ENCODE measurements at places on chromosomes 1 and 21.

- DNase-seq = no peak
Measured at GRCh38 chr1:27139980-27140379, 14.9 kb downstream of the SLC9A1 start.

GRCh38 chr1:64744492-64745180, at the start of gene RAVER2:
RAVER2 (plus strand) TSS chr1:64745075; CDS start chr1:64745173, 98 bp downstream.
- DNase-seq = no peak

DNA sequence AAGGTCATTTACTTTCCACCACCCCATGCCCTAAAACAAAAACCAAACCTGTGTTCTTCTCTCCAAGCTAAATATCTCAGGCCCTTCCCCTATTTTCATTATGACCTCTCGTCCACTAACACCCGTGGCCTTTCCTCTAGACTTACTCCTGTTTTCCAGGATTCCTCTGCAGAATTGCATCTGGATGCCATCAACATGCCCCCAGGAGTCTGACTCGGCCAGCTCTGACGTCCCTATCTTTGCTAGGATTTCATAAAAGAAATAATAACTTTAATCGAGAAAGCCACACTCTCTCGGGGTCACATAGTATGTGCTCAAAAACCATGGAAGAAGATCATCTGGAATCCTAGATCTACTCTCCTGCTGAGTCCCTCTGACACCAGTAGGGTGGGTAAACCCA, 13.5 kb downstream of the FAM89A start:
- DNase-seq = no peak

DNA sequence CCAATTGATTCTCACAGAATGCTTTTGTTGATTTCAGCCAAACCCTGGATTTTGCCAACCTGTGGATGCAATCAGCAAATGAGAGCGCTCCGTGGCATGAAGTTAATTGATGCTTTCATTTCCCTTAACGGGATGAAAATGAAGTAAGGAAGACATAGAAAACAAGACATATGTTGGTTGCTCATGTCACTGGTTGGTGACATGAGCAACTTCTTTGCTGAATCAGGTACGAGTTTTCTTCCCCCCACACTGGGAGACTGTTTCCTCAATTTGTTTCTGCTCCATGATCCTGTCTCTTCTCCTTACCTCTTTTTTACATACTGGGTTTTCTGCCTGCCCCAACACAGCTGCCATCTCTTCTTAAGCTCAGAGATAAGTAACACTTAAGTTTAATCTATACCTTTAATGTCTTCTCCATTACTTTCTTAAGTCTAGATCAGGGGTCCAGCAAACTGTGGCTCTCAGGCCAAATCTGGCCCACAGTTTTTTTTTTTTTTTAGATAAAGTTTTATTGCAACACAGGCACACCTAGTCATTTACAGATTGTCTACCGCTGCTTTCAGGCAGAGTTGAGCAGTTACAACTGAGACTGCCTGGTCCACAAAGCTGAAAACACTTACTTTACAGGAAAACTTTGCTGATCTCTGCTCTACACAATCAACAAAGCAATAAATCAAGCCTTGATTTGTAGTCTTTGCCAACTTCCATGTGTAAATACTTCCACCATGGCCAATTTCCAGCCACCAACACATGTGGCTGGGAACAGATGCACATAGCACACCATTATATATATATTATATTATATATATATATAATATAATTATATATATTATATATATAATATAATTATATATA, 13.3 kb downstream of the GPR157 start:
- DNase-seq = no peak

GRCh38 chr1:72433591-72433990, 151.3 kb upstream of the NEGR1 start:
- DNase-seq = no peak

- DNase-seq = no peak
Measured at GRCh38 chr1:53015508-53015860, 46.5 kb upstream of the PODN start.

DNA sequence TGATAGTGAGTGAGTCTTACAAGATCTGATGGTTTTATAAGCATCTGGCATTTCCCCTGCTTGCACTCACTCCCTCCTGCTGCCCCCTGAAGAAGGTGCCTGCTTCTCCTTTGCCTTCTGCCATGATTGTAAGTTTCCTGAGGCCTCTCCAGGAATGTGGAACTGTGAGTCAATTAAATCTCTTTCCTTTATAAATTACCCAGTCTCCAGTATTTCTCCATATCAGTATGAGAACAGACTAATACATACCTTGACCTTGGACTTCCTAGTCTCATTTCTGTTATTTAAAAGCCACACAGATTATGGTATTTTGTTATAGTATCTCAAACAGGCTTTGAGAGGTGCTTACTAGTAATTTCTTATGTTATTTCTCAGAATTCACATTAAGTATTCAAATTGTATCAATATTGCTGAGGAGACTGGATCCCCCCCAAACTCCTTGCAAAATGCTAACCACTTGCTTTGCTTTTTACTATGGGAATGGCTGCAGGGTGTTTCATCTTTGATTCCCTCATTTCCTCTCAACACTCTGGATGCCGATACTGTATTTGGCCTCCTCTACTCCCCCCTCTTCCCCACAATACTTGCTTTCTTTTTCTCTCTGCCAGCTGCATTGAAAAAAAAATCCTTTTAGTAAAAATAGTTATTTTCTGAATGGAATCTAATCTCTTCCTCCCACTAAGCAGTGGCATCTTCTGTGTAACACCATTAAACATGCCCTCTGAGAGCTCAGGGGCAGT, 96.9 kb upstream of the WLS start:
- no peak for DNase-seq

DNA sequence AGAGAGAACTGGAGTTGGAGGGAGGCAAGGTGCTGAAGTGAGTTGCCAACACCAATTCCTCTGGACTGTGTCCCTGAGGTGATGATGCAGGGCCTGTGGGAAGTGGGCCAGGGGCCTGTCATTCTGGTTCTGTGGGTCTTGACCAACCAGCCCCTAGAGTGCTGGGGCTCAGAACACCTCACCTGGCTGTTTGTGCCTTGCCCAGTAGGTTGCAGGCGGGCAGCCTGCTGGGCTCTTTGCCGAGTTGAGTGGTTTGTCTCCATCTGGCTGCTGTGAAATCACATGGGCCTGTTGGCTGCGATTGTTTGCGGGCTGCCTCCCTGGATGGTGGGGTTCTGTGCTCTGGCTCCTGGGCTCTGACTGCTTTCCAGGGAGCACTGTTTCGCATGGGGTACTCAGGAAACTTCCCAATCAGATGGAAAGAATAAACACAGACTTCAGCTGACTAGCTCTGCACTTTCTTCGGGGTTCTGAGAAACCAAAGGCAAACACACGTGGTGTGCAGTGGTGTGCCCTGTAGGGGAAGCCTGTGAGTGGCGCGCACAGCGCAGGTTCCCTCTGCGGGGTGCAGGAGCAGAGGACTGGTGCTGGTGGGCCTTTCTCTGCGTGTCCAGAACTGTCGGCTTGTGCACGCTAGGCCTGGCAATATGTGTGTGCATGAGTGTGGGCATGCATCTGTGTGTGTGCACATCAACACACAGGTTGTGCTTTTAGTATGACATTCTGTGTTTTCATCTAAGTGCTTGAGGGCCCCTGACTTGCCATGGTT, 95.1 kb downstream of the RHOU start:
- DNase-seq = no peak

DNA sequence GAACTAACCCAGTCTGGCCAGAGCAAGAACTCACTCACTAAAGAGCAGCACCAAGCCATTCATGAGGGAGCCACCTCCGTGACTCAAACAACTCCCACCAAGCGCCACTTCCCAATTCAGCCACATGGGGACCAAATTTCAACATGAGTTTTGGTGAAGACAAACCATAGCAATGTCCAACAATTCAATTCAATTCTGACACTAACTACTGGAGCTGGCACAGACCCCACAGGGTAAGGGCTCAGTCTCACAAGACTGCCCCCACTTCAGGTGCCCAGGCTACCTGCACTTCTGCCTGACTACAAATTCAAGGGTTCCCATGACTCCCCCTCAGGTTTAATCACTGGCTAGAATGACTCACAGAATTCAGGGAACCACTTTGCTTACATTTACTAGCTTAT, 48.8 kb upstream of the RAP1A start:
- DNase-seq = no peak

- DNase-seq = no peak
Measured at GRCh38 chr1:57857809-57858208, 433.9 kb upstream of the DAB1 start.

DNA sequence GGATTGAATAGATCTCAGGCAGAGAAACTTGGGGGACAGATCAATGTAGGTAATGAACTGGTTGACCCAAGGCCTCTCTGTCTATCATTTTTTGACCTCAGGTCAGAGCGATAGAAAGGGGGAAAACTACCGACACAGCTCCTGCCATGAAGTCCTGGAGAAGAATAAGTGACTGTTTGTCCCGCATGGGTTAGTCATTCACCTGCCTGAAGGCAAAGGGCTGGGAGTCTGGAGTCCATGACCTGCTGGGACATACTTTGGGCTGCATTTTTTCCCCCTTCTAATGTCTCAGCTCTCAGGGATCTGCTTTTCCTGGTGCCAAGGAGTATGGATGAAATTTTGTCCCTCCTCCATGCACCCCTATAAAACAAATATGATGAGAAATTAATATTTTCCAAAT, 1.6 kb upstream of the ROR1 start:
- no peak for DNase-seq

DNA sequence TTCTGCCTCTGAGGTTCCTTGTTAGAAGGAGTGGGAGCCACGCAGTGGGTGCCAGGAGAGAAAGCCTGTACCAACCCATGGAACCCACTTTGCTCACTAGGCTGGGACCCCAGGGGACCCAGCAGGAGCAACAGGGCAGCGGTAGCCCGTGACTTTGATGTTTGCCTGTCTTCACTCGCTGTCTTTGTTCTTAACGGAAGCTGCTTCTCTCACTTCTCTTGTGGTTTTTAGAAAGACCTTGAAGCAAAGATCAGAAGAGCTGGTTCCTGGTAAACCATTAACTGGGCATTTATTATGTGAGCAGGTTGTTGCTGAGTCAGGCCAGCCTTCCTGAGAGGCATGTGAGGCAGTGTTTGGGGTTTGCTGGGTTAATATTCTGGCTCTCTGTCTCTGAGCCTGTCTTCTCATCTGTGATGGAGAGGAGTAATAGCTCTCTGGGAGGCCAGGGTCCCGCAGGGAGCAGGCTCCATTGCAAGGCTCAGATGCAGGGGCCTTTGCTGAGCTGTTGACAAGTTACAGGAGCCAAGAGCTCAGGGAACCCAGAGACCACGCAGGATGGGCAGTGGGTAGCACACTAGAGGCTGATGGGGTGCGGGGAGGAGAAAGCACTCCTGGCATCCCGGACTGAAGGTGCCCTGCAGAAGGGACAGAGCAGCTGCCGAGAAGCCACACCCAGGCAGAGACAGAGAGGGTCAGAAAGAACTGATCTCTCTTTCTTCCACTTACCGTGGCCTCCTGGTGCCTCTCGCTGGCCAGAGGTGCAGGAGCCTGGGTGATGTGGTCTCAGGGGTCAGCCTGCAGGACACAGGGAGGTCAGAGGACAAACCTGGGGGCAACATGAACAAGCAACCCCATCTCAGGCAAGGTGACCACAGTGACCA, 367.5 kb upstream of the C1orf174 start:
- no peak for DNase-seq

- DNase-seq = no peak
Measured at GRCh38 chr1:226656201-226656600, 82.9 kb downstream of the ITPKB start.

DNA sequence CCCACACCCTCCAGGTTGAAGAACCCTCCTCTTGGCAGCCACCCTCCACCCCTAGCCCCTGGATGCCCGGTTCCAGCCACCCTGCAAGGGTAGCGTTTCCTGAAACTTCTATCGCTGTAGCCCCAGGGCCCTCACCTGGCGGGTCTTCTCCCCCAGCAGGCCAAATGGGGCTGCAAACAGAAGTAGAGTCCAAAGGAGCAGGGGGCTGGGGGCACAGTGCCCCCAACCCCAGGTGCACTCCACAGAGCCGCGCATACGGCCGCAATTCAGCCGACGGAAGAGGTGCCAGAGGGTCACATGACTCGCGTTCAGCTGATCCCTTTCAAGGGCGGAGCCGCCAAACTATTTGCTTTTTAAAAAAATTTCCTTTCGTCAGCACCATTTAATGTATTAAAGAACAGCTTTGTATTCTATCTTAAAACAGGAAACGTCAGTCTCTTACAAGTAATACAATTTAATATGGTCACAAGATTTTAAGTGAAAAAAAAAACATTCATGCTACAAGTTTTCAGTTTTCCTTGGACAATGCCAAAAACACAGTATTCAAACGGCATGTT, at the start of gene GLMP:
Gene GLMP, minus strand, starts transcription at position 289 of the 557 bp plus-strand sequence. Its CDS starts 34 bp downstream, at position 255.
- no peak for DNase-seq

GRCh38 chr1:175822580-175822979, 79.2 kb upstream of the TNR start:
- no peak for DNase-seq

DNA sequence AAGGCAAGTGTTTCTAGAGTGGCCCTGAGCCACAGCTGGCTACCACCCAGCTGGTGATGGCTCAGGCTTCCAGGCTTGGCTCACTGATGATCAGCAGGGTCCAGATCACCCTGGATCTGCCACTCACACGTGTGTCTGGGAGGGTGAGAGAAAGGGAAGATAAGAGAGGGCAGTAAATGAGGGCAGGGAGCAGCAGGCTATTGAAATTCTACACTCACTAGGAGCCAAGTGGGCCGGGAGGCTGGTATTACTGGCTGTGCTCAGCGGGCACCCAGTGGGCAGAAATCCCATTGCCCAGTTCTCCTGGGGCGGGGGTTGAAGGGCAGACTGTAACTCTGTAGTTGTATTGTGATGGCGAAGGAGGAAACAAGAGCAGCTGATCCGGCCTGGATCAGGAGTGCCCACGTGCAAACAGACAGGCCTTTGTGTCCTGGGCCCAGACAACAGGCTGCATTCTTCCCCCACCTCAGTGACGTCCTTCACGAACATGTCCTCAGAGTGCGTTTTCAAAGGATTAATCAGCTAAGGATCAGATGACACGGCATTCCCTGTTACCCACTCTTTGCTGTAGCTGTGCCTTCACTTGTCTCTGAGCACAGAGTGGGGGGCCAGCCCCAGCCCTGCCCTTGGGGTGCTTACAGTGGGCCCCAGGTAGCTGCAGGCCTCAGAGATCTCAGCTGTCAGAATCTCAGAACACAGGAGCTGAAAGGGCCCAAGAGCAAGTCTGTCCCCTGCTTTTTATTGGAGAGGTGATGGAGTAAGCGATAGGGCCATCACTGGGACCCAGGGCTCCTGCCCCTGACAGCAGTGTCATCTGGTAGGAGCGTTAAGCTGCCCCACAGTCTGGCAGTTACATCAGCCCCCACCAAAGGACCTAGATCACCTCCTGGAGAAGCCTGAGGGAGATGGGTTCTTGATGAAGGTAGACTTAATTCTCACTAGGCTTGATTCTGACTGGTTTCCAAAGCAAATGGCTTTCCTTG, 60.5 kb downstream of the ATP1A1 start:
- no peak for DNase-seq

- DNase-seq = no peak
Measured at GRCh38 chr1:9596415-9597123, 7.9 kb downstream of the TMEM201 start.

DNA sequence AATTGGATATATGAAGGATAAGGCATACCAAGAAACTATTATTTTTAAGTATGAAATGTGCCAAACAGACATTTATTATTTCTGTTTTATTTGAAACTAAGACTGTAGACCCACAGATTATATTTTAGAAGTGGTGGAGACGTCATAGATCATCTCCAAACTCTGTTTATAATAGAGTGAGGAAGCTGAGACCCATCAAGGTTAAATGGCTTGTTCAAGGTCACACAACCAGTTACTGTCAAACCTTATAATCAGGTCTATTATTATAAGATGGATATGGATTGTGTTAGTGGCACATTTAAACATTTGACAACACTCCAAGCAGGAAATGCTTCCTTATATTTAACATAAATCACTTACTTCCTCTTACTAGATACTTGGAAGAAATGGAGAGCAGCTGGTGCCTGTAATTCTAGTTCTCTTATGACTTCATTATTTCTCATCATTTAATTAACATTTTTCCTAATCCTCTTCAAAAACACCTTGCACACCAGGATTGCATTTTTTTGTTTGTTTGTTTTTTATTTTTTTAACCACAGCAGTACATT, 117.0 kb downstream of the NEK7 start:
- DNase-seq = no peak
